NCI-H526 treated with DMSO at 0.1 percent for 48 hours (cell line): ENCODE measurements at places on chromosomes 11 and 22.

DNA sequence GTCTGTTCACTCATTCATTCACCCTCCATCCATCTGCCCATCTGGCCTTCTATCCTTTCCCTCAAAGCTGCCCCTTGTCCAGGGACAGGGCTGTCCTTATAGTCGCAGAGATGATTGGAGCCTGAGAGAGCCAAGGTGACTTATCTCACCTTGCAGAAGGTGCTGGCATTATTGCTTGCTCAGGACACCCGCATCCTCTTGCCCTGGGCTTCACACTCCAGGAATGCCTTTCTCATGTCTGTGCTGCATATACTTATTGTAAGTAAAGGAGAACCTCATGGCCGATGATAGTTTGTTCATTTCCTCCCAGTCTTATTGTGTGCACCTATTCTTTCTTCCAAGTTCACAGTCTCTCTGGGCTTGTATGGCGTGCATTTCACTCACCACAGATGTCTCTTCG lies 49.1 kb upstream of the CCDC188 start:
- DNase-seq: no peak

DNA sequence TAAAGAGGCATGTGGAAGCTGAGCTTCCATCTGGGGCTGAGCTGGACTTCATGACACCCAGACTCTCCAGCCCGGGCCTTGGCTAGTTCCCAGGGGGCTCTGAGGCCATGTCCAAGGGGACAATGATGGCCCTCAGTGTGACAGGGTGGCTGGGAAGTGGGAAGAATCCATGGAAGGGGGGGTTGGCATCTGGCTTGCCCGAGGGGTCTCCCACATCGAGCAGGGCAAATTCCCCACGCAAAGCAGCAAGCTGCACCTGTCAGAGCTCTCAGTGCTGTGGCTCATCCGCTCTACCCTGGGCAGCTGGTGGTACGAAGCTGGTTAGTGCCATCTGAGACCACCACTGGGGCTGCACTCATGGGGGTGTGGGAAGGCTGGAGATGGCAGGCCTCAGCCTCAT lies 9.4 kb upstream of the AP1B1 start:
- no peak for DNase-seq

GRCh38 chr11:61899146-61899841 lies 7.9 kb upstream of the FADS3 start:
- DNase-seq: peak; percentile 47

DNA sequence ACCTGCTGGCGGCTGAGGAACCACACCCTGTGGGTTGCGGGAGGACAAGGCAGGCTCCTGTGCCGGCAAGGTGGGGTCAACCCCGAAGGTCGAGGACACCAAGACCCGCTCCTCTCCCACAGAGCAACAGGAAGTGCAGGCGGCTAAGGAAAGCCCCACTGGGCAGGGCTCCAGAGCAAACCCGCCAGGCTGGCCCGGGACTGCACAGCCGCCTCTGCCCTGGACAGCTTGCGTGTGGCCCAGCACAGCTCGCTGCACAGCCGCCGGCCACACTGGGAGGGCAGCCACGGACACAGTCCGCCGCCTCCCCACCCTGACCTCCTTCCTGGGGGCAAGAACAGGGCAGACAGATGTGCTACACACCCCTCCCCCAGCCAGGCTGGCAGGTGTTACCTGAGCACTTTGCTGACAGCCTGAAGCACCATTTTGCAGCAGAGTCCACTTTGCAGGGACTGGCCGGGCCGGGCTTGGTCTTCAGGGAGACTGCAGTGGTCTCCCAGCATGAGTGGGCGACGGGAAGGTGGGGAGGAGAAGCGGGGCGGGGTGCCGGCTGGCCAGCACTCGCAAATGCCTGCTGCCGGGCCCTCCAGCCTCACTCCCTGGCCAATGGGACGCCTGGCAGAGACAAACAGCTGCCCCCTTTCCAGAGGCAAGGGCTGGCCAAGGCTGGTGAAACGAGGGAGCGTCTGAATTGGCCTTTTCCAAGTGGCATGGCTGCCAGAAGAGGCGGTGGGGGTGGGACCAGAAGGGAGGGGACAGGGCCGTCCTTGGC lies at the start of gene MOB2:
Gene MOB2, minus strand, starts transcription at position 726 of the 772 bp plus-strand sequence. Its CDS starts 223 bp downstream, at position 503.
- no peak for DNase-seq

GRCh38 chr11:11081776-11082175 lies 223.9 kb upstream of the ZBED5 start:
- no peak for DNase-seq

GRCh38 chr22:49257551-49257961 lies 570.1 kb downstream of the BRD1 start:
- no peak for DNase-seq

DNA sequence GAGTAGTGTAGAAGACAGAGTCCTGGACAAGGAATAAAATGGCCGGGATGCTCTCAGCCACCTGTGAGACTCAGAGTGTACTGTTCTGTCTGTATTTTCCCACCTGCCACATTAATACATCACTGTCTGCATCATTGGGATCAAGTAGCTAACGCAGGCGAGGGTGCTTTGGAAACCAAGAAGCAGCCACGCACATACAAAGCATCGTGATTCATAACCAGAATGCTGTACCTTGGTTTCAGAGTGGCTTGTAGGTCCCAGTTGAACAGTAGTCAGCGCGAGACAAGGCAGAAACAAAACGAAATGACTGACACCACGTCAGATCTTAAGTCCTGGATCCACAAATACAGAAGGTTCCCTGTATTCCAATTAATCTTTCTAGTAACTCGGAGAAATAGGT lies 198.3 kb downstream of the GRIK4 start:
- DNase-seq: no peak

- no peak for DNase-seq
These were observed at the start of gene OR52K1 for GRCh38 chr11:4482445-4482844. Gene OR52K1, plus strand, starts transcription at chr11:4482646. Its CDS starts 6,255 bp downstream, at chr11:4488901.

GRCh38 chr11:69670158-69670845 lies 4.9 kb downstream of the LTO1 start:
- DNase-seq: peak; percentile 68

- no peak for DNase-seq
These were observed 416.4 kb downstream of the BRD1 start for GRCh38 chr22:49411236-49411635.

DNA sequence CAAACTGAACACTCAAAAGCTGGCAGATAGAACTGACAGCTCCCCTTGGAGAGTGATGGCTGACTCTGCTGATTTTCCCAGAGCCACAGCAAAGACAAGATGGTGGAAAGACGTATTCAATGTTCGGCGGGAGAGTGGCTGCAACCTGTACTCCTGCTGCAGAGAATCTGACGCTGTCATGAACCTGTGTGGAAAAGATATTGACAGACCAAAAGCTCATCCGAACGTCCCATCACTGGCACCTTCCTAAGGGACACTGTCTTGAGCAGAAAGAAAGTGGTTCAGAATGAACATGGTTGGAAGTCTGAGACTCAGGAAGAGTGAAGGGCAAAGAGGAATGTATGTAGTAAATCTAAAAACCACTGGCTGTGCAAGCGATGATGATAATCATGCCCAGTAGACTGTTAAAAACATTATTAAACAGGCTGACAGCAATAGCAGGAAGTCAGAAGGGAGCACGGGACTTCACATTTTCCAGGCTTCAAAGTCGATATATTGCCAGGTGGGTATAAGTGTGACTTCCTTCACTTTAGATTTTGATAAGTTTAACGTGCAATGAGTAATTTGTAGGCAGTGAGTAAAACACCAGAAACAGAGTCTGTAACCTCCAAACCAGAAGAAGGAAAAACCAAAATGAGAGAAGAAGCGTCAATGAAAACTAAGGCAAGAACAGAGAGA lies 6.2 kb upstream of the IL17REL start:
- no peak for DNase-seq

GRCh38 chr11:45806937-45807791 lies 2.2 kb downstream of the SLC35C1 start:
- DNase-seq: no peak

GRCh38 chr22:48588878-48589450 lies 1238.7 kb downstream of the BRD1 start:
- no peak for DNase-seq

DNA sequence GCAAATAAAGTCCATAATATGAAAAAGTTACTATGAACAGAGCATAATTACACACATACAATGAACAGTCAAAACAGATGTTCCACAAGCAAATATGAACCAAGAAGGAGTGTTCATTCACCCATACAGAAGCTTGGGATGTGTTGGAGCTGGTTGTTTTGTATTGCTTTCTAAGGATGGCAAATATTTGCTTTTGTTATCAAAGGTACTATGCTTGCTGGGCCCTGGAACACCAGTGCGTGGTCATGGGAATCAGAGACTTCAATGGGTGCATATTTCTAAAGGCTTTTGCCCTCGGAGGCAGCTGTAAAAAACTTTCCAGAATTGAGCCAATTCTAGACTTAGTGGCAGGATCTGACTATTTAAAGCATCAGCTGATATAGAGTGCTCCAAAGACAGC lies 85.1 kb downstream of the BARX2 start:
- DNase-seq: peak; percentile 100

- DNase-seq: no peak
These were observed 7.7 kb downstream of the ALG12 start for GRCh38 chr22:49910229-49911155.

DNA sequence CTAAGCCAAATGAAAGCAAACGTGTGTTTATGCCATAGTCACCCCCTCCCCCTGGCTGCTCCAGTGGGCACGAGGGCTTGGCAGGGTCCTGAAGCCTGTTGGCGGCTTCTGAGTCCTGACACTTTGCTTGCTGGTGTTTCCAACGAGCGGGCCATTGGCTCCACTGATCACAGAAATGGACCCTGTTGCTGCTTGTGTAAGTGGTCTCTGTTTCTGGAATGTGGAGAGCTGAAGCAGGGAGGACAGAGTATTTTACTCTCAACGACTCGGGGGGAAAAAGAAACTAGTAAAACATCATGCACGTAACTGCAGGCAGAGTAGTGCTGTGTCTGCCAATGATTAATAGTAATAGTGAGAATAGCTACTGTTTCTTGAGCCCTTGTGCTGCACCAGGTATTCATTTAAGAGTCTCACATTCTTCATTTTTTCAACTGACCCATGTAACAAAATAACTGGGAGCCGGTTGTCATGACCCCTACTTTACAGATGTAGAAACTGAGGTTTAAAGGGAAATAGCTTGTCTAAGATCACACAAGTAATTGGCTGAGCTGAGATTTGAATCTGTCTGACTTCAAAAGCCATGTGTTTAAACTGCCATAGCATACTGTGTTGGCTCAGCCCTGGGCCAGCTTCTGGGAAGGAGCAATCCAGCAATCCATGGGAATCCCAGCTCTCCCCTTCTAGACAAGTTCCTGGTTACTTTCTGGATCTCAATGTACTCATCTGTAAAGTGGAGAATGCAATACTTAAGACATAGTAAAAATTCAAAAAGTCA lies 526.7 kb downstream of the INSC start:
- peak; percentile 51 for DNase-seq

- peak; percentile 22 for DNase-seq
These were observed 218.6 kb downstream of the NAV2 start for GRCh38 chr11:19931141-19931770.

DNA sequence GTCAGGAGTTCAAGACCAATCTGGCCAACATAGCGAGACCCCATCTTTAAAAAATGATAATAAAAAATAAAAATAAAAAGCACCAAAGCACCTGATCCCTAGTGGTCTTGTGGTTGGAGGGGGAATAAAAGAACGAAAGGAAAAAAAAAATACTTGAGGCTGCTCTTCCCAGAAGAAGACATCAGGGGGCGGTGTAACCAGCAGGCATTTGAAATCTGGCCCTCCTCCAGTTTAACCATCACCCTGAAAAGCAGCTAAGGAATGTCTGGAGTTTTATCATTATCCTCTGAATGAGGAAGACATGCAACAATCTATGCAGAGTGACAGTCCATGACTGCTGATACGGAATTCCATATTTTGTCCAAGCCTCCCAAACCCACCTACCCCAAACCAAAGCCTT lies 5.6 kb upstream of the KCTD17 start:
- DNase-seq: no peak

- DNase-seq: no peak
These were observed 69.2 kb downstream of the GALNT18 start for GRCh38 chr11:11552529-11553087.

GRCh38 chr11:102476069-102476468 lies 23.5 kb upstream of the TMEM123 start:
- DNase-seq: no peak

DNA sequence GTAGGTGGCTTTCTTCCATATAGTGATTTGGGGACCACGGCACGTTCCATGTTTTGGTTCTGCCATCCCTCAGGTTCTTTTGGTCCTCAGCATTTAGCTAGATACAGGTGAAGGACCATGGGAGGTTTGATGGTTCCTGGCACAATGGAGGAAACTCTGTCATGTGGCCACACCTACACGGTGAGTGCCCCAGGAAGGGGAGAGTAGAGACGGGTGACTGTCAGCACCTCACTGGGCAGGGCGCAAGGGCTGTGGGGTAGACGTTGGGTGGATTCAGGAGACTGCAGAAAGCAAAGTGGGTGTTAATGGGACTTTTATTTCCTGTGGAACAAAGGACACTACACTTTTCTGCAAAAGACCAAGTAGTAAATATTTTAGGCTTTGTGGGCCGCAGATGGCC lies 73.4 kb downstream of the PPP6R3 start:
- DNase-seq: no peak

- DNase-seq: no peak
These were observed 266.2 kb upstream of the PLET1 start for GRCh38 chr11:112526699-112527416.

- no peak for DNase-seq
These were observed 107.1 kb upstream of the RASSF10 start for GRCh38 chr11:12901874-12902481.

DNA sequence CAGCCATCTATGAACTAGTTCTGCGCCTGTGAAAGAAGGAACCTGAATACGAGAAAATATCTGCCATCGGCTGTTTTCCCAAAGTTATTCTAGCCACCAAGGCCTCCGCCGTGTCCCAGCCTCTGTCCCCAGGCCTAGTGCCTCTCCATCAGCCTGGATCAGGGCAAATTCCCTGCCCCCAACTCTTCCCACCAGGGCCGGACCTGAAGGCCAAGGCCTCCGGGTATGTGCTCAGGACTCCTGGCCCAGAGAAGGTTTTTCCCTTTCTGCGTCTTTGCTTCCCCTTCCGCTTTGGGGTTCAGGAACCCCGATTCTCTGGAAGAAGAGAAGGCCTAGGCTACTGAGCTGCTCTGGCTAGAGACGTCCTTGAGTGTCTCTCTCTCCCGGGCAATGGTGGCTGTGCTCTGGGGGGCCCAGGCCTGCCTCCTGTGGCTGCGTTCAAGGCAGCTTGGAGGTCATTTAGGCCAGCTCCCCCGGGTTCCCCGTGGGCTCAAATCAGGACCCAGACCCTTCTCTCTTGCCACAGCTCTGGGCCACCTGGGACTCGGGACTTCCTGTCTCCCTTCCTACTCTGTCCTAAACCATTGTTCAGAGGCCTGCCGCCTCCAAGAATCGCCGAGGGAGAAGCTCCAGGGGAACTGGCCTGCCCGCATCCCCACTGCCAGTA lies 1.6 kb downstream of the ALX4 start:
- DNase-seq: no peak

DNA sequence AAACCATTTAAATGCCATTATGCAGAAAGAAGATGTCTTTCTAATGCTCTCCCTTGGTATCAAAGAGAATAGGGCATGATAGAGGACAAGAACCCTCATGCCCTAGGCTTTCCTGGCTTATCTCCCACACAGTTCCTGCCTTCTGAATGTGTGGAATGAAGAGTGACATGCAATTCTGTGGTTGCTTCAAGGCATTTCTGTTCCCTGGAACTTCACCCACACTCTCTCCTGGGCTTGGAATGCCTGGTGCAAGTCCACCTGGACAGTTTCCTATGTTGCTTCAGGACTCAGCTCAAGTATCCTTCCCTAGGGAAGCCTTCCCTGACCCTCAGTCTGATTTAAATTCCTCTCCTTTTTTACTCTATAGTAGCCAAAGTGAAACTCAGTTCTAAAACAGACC lies 53.8 kb upstream of the DRD2 start:
- DNase-seq: no peak
